Activated CD8-positive, alpha-beta T cell treated with anti-CD3 and anti-CD28 coated beads, Interleukin-2, amount 10 ng/mL, durations not matched to agents 7 days and 5 days (primary cell): ENCODE measurements at places on chromosomes 7 and 10. TPM values are rescaled to one million over a fixed set of nuclear protein-coding genes. Genes with fewer than 3 reads are reported as not detected.

- DNase-seq, result no peak
Observed at GRCh38 chr7:137074391-137075030, 206.1 kb downstream of the CHRM2 start.

PCLO gene
- total RNA-seq, result not detected

- DNase-seq, result peak; percentile 39
Observed at GRCh38 chr7:158353606-158354570, 233.7 kb downstream of the PTPRN2 start.

DNA sequence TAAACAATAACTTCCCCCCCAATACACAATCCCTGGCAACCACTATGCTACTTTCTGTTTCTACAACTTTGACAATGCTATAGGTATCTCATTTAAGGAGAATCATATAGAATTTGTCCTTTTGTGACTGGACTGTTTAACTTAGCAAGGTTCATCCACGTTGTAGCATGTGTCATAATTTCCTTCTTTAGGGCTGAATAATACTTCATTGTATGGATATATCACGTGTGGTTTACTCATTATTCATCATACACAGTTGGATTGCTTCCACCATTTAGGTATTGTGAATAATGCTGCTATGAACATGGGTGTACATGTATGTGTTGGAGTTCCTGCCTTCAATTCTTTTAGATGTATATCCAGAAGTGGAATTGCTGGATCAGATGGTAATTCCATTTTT, 111.0 kb downstream of the LMBR1 start:
- no peak for DNase-seq

FAM241B gene
- total RNA-seq, result 5.4 TPM

DNA sequence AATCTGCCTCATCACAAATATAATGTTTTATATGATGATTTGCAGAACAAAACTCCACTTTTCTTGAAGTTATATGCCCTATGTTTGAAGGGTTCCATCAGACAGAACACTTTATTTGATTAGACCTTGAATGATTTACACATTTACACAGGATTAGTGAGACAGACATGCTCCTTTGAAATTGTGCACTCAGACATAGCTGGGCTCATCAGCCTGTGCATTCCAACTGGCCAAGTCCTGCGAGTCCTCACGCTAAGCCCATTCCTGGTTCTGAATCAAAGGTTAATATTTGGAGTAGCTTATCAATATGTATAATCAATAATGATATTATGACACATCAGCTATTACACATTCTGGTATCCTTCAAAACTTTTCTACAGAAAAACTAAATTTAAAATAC, 173.6 kb downstream of the MBL2 start:
- no peak for DNase-seq

- no peak for DNase-seq
Observed at GRCh38 chr7:75982306-75983064, 11.9 kb downstream of the TMEM120A start.

GRCh38 chr10:70337201-70337651, 45.2 kb downstream of the LRRC20 start:
- DNase-seq, result no peak

DNA sequence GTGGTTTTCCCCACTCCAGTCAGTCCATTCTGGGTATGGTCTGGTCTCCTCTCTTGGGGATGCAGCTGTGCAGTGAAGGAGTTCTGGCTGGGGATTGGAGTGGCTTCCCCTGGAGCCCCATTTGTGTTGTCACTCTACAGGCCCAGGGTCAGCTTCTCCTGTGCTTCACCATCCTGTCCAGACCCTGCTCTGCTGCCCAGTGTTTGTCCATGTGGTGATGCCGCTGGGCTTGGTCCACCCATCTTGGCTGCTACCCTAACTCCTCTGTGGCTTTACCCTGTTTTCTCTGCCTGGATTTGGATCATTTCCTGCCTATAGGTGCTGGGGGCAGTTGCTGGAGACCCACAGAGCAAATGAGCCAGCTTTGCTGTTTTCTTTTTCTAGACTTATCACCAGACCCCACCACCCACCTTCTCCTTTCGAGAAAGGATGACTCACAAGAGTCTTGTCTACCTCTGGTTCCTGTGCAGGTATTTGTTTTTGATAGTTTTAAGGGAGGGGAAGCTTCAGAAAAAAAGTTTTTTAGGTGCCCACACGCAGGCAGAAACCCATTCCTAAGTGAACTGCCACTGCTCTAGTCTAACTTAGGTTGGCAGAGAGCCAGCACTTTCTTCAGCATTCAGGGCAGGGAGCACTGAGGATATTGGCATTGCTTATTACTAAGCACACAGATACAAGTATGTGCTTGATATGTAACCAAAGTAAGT, 8.5 kb downstream of the ZDHHC16 start:
- DNase-seq, result no peak

ATXN7L1 gene
- 3.5 TPM for total RNA-seq

GRCh38 chr7:74306730-74307469, 17.7 kb downstream of the CLIP2 start:
- DNase-seq, result no peak

PITX3 gene
- total RNA-seq, result not detected

GRCh38 chr10:103911021-103911459, 6.9 kb downstream of the STN1 start:
- DNase-seq, result peak; percentile 78

DNA sequence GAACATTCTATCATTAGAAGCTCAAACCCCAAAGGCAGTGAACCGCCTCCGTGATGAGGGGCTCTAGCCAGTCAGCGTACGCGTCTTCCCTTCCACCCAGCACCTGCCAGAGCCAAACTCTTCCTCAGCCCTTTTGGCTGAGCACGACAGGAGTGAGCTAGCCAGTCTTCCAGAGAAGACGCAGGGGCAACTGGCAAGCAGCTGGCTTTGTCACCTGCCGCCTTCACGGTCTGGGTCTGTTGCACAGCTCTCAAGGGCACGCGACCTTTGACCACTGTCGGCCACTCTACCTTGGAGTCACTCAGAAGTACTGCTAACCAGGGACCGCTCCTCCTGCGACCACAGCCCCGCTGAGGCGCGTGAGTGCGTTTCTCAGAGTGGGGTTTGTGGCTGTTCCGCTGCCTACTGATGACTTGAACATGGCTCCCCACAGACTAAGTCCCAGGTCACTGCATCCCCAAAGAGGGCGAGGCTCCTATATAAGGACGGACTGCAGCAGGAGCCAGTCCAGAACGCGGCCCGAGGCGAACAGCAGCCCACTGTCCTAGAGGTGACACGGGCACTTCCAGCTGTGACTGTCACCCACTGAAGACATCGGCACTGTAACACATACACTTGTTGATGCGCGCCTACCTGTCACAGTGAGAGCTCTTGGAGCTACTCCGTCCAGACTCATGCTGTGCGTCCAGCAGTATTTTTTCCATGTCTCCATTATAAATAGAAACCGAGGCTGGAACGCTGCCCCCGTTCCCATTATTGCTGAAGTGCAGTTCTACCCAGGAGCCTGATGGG, 8.4 kb downstream of the BNIP3 start:
- DNase-seq, result peak; percentile 40

ANKRD1 gene
- not detected for total RNA-seq

AKR1E2 gene
- total RNA-seq, result 8.9 TPM

- DNase-seq, result no peak
Observed at GRCh38 chr7:133755901-133756300, 371.2 kb upstream of the LRGUK start.

DNA sequence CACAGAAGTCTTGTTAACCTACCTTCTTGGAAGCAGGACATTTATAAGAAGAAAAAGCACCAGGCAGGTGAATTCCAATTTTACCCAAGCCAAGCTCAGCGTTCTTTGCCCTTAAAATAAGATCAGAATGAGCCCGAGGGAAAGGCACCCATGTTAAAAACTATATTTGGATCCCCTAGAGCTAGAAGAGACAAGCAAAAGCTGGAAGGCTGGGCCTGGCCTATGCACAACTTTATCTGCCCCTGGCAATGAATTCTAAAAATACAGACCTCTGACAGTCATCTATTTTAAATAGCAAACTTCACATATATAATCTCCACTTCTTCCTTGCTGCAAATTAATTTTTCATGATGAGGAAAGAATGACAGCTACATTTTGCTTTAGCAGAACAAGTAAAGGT, 180.9 kb downstream of the FGFR2 start:
- DNase-seq, result no peak

GRCh38 chr7:130894146-130894908, 160.3 kb upstream of the KLF14 start:
- DNase-seq, result no peak

OIT3 gene
- total RNA-seq, result not detected

PPP3CB gene
- total RNA-seq, result 38.9 TPM

- DNase-seq, result no peak
Observed at GRCh38 chr10:115118346-115118745, 25.2 kb downstream of the ATRNL1 start.

PDZD7 gene
- total RNA-seq, result 0.47 TPM

DNA sequence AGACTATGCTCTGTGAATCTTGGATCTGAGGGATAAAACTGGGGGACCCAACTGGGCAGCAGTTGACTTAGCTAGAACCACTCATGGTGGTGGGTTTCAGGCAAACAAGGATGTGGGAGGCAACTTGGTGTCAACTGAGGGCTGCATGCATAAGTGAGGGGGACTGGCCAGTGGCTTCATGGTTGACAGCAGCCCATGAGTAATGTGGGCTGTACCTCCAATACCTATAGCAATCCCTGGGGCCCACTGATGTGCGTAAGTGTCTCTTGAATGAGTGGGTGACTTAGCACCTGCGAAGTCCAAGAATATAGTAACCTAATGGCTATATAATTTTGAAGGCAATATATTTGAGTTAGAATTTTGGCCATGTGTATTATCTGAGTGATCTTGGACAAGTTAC, 13.7 kb upstream of the MAP3K8 start:
- no peak for DNase-seq

MAD1L1 gene
- 79.8 TPM for total RNA-seq

DNA sequence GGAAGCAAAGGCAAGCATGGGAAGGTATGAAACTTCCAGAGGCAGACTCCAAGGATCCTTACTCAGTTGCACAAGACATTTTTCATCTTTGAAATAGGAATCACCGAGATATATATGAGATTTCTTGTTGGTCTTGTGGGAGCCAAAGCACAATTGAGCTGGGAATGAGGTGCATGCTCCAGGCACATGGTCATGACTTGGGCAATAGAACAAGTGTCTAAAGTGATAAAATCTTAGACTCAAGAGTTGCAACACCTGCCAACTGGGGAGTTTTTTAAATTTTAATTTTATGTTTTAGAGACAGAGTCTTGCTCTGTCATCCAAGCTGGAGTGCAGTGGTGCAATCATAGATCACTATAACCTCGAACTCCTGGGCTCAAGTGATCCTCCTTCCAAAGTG, 169.5 kb upstream of the ADCY1 start:
- DNase-seq, result no peak

- DNase-seq, result no peak
Observed at GRCh38 chr7:116232350-116232749, 22.0 kb downstream of the TES start.

GRCh38 chr10:94676496-94676895, 7.0 kb upstream of the CYP2C18 start:
- DNase-seq, result no peak

DNA sequence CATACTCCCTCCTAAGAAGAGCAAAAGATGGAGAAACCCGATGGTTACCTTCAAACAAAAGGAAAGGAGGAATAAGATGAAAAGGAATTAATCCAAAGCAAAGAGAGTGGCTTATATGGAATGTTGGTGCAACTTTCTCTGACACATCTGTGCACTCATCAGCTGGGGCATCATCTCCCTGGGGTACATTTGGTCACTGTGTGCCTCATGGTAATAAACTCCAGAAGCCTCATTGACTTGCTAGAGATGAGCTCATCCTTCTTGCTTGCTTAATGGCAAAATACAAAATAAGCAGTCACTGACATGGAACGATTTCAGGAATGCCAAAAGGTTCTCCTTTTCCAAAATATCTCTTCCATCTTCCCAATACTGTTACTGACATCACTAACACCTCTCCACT, 22.5 kb downstream of the CAV1 start:
- DNase-seq, result no peak

RHOBTB1 gene
- total RNA-seq, result 0.05 TPM

TACC2 gene
- total RNA-seq, result not detected

- no peak for DNase-seq
Observed at GRCh38 chr7:6250364-6250833, 22.0 kb downstream of the CYTH3 start.

EIF5AL1 gene
- total RNA-seq, result 0.53 TPM

RET gene
- total RNA-seq, result 0.13 TPM

DNA sequence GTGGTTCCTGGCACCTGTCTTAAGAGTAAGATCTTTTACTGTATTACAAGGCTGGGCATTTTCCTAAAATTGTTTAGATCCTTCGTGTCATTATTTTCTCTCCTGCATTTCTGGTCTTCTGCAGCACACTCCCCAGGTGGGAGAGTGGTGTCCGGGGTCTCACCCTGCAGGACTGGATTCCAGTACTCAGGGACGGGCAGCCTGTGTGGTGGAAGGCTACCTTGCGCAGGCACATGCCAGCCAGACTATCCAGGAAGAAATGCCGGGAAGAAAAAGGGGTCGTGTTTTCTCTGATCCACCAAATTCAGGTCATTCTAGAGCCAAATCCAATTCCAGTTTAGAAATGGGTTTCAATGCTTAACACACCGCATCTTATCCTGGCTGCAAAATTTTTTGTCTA, 27.7 kb downstream of the CNPY1 start:
- DNase-seq, result no peak

BPGM gene
- 11.9 TPM for total RNA-seq

ABI1 gene
- 49.7 TPM for total RNA-seq

- peak; percentile 35 for DNase-seq
Observed at GRCh38 chr7:108442039-108442568, 14.1 kb downstream of the NRCAM start.

GRCh38 chr10:75137533-75138438, 26.3 kb downstream of the SAMD8 start:
- DNase-seq, result no peak

UPK3B gene
- total RNA-seq, result 0.92 TPM

GRCh38 chr10:98308669-98309365, 40.8 kb upstream of the LOXL4 start:
- no peak for DNase-seq

WEE2 gene
- total RNA-seq, result not detected

- peak; percentile 79 for DNase-seq
Observed at GRCh38 chr10:62681211-62681940, 123.1 kb upstream of the ADO start.

IGFBP1 gene
- total RNA-seq, result not detected

DNA sequence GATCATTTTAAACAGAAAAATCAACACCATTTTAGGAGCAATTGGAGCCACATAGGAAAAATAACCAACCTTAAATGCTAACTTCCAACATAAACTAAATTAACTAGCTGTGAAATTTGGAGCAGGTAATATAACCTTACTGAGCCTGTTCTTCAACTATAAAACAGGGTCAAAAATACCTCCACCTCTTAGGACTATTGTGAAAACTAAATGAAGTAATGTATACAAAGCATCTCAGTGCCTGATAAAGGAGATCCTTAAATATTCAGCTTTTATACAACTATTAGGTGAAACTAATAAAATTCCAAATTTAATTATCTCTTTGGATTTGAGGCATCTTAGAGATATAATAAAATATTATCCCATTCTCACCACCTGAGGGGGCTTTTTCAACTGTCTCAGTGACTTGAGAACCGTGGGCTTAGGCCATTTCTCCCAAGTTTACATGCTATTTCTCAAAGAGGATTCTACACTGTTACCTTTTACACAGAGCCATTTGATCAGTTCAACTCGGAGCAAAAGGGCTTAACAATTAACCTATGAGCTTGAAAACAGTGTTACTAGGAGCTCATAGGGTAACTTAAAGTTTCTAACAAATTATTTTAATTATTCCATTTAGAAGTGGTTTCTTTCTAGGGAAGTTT, 165.0 kb upstream of the ASAH2 start:
- no peak for DNase-seq
